ENCODE measurements at places on chromosomes 11 and 22. TPM values are rescaled to one million over a fixed set of nuclear protein-coding genes. Genes with fewer than 3 reads are reported as not detected.

TST gene
- 46.2 TPM for total RNA-seq

OPCML gene
- total RNA-seq: 17.4 TPM

APOA4 gene
- total RNA-seq: 0.35 TPM

ARHGAP32 gene
- total RNA-seq: 34.2 TPM

CCDC89 gene
- total RNA-seq: 3.7 TPM

OR5B21 gene
- 0.23 TPM for total RNA-seq

TMEM191C gene
- 1.5 TPM for total RNA-seq

MRGPRE gene
- total RNA-seq: not detected
